ENCODE measurements at places on chromosomes 16 and 17.

DNA sequence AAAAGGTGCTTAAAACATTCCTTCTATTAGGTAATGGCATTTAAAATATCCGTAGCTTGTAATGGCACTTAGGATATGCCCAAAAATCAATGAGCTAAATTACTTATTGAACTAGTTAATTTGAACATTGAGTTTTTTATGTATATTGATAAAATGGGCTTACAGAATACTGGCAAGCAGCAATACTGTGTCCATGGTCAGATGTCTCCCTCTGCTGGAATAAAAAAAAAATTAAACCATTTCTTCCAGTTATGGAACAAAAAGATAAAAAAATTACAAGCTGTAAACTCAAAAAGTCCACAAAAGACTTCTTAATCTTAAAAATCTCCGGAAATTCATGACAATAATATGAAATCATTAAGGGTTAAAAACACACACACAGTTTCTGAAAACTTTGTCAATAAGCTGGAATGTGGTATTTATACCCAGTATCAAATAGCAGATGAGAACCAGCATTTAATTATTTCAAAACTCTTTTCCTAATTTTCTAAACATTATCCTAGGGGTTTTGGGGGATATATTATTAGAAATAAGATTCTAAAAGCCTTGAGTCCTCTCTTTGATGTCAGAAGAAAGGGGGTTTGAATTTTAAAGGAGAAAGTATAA, 21.5 kb upstream of the PSMD7 start:
- DNase-seq = no peak

DNA sequence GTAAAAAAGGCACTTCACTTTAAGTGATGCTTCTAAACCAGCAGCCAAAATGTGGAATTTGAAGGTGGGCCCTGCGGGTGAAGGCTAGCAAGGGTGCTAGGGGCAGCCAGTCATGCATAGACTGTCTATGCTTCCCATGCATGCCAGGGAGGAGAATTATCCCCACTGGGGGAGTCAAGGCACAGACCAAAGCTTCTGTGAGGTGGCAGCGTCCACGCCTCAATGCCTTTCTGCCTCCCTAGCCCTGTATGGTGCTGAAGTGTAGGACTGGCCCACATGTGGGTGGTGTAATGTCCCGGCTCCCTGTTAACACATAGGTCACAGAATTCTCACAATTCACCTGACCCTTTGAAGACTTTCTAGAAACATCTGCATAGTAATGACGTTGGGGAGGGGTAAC, 1.9 kb downstream of the HS3ST2 start:
- no peak for DNase-seq

DNA sequence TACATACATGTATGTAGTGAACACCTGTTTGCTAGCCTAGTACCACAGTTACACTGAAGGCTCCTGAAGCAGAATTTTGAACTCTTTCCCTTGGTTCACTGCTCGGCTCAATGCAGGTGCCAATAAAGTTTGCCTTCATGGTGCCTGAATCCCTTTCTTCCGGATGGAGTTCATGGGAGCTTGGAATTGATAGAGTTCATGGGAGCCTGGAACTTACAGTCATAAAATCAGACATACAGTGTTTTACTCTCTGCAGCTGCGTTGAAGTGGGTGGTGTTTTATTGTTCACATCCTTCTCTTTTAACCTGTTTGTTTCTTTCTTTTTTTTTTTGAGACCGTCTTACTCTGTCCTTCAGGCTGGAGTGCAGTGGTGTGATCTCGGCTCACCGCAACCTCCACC, 29.2 kb upstream of the ABR start:
- no peak for DNase-seq

GRCh38 chr17:11553135-11553534, 45.1 kb upstream of the DNAH9 start:
- no peak for DNase-seq

- DNase-seq = no peak
Observed at GRCh38 chr16:14301169-14302030, 230.3 kb downstream of the MRTFB start.

- DNase-seq = no peak
Observed at GRCh38 chr17:81719410-81720266, 7.6 kb downstream of the SLC25A10 start.

DNA sequence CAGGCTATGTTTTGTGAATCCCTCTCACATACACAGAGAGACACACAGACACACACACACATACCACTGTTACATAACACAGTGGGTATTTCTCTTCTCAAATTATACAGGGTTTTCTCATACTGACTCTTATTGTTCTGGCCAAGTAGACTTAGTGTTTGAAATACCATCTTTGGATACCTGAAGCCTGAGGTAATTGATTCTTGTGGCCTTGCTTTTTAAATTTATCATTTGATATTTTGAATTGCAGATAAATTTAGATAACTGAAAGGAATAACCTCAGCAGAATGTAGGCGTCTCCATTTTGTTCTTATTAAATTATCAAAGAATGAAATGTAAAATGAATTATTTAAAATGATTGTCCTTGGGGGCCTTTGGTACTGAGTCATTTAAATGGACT, 223.8 kb downstream of the LGALS9B start:
- no peak for DNase-seq

DNA sequence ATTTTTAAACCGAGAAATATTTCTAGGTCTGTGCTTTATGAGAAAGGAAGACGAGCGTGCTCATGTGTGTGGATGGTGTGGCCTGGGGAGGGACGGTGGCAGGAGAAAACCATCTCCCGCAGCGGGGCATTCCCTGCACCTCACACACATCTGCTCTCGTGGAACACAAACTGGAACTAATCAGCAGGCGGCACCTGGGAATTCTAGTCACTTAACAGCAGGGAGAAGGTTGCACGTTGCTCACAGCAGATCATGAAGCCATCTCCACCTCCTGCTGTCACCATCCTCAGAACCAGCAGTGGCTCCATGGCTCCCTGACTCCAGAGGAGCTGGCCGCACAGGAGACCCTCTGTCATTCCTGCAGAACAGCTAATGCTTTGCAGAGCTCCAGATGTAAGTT, 35.2 kb downstream of the ADCY9 start:
- no peak for DNase-seq

- no peak for DNase-seq
Observed at GRCh38 chr16:72481419-72481818, 309.5 kb upstream of the PMFBP1 start.

DNA sequence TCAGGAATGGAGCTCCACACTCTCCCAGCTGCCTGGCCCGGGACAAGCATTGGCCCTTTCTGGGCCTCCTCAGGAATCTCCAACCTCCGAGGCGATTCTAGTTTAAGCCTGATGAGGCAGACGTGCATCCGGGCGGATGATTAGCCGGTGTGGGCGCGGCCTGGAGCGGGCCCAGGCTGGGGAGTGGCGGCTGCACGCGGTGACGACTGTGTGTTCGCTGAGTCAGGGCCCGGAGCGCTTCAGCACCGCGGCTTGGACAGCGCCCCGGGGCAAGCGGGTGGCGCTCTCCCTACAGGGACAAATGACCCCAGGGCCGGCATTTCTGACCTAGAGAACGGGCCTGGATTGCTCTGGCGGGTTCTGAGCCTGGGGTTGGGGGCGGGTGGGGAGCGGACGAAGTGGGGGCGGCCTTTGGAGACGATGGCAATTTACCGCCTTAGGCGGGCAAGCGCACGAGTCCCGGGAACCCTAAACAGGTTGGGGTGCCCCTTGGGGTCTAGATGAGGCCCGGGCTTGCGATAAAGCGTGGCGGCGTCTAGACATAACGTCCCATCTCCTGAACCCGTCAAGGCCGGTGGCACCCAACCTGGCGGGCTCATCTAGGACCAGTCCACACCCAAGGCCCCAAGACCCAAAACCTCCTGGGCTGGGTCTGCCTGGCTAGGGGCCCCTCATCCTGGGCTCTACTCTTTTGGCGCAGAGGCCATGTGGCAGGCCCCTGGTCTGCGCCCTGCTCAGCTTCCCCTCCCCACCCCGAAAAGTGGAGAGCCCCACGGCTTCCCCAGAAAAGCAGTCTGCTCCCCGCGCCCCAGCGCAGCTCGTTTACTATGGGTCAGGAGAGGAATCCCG, 22.3 kb upstream of the ZNHIT3 start:
- no peak for DNase-seq

DNA sequence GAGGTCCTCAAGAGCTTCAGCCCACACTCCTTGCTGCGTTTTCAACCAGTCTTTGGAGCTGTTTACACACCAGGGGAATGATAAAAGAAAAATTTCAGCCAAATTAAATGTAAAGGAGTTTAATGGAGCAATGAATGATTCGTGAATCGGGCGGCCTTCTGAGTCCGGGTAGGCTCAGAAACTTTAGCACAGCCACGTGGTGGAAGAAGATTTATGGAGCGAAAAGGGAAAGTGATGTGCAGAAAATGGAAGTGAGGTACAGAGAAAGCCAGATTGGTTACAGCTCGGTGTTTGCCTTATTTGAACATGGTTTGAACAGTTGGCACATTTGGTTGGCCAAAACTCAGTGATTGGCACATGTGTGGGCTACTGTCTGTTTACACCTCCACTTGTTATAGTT, 305.4 kb downstream of the MAF start:
- DNase-seq = no peak

- DNase-seq = peak; percentile 91
Observed at GRCh38 chr16:28531777-28532744, 6.7 kb downstream of the NUPR1 start.

GRCh38 chr16:53726625-53727024, 22.7 kb downstream of the FTO start:
- no peak for DNase-seq

DNA sequence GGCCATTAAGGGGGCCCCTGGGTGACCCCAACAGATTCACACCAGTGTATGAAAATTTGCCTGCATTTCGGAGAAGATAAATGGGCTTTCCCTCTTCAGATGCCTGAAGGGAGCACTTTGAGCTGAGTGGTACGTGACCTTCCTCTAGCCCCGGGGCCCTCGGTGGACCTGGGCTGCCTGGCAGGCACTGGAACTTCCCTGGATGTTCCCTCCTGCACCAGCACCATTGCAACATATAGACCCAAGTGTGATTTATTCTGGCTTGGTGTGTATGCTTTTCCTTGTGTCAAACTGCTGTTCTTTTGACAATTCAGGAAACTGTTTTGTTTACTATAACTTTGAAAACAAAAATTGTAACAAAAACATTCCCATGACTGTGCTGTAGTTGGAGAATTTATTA, 93.8 kb downstream of the TNFRSF13B start:
- DNase-seq = no peak

DNA sequence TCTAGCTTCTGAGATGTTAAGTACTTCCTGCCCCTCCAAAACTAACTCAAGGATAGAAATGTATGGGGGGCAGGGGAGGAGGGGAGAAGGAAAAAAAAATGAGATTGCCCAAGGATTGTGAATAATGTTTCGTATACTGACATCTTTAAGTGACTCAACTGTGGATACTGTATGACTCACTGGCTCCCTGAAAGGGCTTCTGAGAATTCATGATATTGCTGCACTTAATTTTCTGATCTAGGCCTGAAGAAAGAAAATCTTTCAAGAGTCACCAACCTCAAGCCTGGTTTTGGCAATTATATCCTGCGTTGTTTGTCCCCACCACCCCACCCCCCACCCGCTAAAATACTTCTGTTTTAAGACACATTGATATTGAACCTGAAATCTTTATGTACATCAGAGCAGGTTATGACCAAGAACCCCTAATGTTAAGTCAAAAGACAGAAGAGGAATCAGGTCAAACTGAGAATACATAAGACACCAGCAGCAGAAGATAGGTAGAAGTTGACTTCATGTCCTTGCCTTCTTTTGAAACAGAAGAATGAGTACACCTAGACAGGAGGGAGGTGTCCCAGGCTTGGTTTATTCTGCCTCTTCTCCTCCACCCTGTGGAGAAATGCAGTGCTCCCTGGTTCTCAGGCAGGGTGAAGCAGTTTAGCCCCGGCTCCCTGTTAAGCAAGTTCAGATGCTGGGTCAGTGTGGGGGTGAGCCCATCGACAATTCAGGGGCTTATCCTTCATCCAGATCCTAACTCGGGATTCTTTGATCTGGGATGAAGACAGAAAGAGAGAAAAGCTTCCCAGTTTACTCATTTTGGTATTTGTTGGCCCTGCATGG, 3.3 kb upstream of the FBXL20 start:
- no peak for DNase-seq

- peak; percentile 88 for DNase-seq
Observed at GRCh38 chr16:84013787-84014569, 28.6 kb downstream of the SLC38A8 start.

- no peak for DNase-seq
Observed at GRCh38 chr17:332558-333322, 19.9 kb downstream of the RPH3AL start.

DNA sequence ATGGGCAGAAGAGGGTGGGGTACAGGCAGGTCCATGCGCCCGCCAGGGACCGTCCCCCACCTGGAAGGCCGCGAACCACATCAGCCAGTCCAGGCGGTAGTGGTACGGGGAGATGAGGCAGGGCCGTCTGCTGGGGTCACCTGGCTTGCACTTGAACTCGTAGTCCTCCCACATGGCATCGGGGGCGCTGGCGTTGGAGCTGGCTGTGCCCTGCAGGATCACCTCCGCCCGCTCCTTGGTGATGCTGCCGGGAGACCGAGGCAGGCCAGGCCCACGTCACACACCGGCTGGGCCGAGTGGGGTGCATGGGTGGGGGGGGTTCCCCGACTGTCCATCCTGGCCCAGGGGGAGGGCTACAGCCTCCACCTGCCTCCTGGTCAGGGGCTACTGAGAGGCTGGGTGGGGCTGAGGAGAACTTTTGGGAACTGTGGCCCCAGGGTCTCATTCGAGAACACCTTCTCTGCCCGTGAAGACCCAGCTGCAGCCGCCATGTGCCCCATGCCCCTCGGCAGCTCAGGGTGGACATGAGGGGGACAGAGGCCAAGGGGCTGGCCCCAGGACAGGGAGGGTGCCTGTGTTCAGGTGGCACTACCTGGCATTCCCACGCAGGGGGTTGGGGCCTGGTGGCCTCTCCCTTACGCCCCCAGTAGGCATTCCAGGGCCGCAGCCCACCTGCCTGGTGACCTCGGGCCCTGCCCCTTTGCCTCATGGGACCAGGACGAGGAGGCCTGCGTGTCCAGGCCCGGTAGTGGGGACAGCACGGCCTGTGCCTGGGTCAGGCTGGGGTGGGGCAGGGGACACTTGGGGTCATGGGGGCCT, 69.5 kb upstream of the GNG13 start:
- no peak for DNase-seq

- no peak for DNase-seq
Observed at GRCh38 chr16:50632927-50633800, 47.9 kb downstream of the SNX20 start.

DNA sequence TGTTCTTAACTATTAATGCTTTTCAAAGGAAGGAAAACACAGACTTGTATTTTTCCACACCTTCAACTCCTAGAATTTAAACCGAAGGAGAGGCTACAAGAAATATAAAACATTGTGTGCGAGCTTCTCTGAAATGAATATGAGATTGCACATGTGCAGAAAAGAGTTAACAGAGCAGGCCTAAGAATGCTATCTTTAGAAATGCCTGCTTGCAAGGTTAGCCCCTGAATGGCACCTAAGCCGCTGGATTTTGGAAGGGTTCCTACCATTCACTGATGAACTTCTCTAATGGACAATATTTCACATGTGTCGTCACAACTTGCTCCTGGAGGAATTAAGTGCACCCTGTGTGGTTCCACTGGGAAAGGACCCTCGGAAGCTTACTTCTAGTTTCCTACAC, 69.3 kb downstream of the FBXL20 start:
- no peak for DNase-seq

All from Peyer's patch (tissue), 4 donors.